Left renal pelvis (tissue), 4 donors: ENCODE measurements at places on chromosomes 2 and 18.

- DNase-seq = no peak
Observed at GRCh38 chr2:109209412-109209811, 80.4 kb downstream of the SH3RF3 start.

GRCh38 chr2:109726379-109727270 lies 67.5 kb upstream of the RGPD5 start:
- DNase-seq = no peak

- DNase-seq = no peak
Observed at GRCh38 chr2:239692362-239692851, 291.6 kb upstream of the HDAC4 start.

DNA sequence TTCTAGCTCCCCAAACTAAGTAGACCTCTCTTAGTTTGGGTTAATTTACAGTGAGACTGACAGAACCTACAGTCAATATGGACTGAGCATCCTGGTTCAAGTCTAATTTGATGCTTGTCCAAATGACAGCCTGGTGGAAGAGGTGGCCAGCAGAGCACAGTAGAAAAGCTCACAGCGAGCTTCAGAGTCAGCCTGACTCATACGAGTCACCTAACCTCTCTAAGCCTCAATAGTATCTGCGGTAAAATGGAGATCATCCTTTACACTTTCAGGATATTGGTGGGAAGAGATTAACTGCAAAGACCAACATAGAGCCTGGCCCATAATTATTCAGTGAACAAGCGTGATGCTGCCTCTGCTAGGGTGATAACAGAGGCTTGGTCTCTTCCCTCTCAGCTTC lies 54.5 kb downstream of the DOCK10 start:
- no peak for DNase-seq

DNA sequence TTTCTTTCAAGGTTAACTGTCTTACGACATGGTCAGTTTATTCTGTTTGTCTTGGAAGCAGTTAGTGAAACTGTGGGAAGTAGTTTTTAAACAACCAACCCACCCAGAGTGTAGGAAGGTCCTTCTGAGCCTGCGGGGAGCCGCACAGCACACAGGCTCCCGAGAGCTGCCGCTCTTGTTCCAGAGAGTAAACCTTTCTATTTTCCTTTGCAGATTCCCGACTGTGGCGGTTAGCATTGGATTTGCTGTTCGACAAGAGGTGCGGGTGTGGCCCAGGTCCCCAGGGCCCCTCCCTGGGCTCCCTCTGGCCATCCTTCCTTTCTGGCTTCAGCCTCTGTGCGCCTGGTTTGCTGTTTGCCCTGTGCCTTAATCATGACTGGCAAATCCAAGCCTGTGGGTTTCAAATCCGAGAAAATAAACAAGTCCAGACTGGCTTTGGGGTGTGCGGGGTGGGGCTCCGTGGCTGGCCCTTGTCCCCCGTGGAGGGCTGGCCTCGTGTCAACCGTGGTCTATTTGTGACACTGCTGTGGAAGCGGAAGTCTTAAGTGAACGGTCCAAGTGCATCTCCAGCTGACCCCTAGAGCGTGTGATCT lies 30.7 kb downstream of the IMPA2 start:
- no peak for DNase-seq

DNA sequence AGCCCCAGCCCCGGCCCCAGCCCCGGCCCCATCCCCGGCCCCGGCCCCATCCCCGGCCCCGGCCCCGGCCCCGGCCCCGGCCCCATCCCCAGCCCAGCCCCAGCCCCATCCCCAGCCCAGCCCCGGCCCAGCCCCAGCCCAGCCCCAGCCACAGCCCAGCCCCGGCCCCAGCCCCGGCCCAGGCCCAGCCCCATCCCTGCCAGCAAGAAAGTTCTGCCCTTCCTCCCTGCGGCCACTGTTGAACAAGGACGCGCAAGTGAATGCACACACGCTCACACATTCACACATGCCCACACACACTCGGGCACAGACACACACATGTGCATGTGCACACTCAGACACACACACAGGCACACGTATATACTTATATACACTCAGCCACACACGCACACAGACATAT lies 287.0 kb downstream of the NDUFA10 start:
- no peak for DNase-seq

- no peak for DNase-seq
Observed at GRCh38 chr2:11657646-11658045, 12.3 kb downstream of the NTSR2 start.

- DNase-seq = no peak
Observed at GRCh38 chr2:218458598-218458997, 39.7 kb downstream of the VIL1 start.

GRCh38 chr2:227817850-227818674 lies 4.4 kb downstream of the CCL20 start:
- DNase-seq = no peak

GRCh38 chr18:32553640-32554365 lies 83.1 kb upstream of the GAREM1 start:
- DNase-seq = no peak

DNA sequence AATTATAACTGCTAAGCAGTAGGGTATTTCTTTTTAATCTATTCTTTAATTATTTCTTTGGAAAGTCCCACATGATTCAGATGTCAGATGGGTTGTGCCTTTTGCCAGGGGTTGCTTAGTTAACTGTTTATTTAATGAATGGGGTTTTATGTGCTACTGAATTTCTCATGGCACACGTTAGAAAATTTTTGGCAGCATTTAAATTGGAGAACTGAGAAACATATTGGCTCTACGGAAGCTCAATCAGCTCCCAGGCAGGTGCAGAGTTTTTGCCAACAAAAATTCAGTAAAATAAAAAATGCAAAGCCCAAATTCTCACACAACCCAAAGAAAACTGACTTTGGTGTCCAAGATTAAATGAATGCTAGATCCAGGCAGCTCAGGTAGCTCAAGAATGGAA lies 467.2 kb downstream of the NRXN1 start:
- no peak for DNase-seq

- DNase-seq = no peak
Observed at GRCh38 chr2:18799397-18799796, 210.0 kb upstream of the NT5C1B start.

DNA sequence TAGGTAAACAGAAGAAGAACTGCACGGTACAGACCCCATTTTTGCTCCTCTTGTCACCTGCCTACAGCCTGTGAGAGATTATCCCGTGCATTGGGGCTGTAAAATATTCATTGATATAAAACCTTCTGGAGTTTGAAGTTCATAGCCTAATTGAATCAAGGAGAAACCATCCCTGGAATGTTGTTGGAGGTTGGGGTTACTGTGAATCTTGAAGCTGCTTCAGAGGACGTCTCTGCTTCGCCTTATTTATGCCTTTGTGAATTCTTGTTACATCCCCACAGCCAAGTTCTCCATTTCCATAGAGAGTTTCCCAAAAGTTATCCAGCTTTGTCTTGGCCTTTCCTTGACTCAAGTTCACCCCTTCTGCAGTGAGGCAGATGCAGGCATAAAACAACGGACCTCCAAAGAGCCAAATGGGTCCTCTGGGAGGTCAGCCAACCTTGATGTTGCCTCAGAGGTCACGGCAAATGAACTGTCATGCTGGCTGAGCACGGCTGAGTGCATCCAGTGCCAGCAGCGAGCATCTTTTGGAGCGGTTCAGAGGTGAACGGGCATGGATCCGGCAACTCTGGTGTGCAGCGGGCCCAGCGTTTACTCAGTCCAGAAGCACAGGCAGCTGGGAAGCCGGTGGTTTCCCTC lies 317.6 kb downstream of the PRKCE start:
- DNase-seq = no peak

GRCh38 chr2:222547083-222547482 lies 108.8 kb downstream of the FARSB start:
- DNase-seq = no peak

DNA sequence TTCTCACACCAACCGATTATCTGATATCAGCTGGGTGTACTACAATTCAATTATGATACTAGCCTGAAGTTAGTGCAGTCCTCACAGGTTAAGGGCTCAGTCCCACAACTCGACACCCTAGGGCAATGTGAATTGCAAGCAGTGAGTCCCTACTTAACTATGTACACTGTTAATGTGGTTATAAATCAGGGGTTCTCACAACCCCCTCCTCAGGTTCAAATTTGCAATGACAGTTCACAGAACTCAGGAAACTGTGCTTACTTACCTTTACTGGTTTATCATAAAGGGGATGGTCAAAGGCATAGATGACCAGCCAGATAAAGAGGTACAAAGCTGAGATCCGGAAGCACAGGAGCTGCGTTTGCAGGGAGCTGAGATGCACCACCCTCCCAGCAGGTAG lies 1379.1 kb upstream of the CDH2 start:
- no peak for DNase-seq

DNA sequence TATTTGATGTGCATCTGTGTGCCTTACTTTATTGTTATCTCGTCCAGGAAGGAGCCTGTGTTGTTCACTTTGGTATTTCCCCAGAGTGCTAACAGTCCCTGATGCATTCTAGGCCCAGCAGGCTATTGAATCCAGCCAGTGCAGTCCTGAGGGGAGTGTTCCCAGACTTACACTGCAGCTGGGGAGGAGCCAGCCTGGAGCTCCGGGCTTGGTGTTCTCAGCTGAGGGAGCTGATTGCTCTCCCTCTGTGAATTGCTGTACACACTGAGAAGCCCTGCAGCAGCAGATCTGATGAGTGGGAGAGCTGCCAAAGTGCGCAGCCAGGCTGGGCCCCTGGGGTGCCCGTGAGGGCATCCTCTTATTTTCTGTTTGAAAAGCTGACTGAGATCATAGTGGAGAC lies 159.2 kb downstream of the GALNT3 start:
- no peak for DNase-seq

- no peak for DNase-seq
Observed at GRCh38 chr18:41765460-41765859, 189.6 kb upstream of the PIK3C3 start.

DNA sequence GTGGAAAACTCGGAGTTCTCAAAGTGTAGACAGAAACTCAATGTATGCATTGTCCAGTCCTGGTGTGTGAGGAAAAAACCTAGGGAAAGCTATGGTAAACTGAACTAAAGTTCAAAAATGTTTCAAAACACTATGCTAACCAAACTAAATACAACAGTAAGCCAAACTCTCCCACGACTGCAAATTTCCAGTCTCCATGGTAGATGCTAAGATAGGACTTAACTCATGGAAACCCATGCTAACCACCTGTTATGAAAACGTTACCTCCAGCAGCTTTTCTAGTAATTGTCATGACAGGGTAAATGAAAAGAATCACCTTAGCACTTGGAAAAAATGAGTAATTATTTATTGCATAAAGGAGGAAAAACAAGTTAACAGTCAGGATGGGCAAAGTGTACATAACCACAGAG lies 135.7 kb upstream of the EPC2 start:
- no peak for DNase-seq

GRCh38 chr2:71285706-71286105 lies 45.9 kb upstream of the ZNF638 start:
- no peak for DNase-seq

DNA sequence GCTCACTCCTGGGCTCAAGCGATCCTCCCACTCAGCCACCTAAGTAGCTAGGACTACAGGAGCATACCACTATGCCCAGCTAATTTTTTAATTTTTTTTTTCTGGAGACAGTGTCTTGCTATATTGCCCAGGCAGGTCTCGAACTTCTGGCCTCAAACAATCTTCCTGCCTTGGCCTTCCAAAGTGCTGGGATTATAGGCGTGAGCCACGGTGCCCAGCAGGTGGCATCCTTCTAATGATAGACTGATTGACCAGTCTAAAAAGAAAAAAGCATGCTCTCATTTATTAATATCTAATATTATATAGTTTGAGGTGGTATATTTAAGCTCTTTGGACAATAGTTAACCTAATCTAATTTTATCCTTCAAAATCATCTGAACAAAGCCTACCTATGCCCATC lies 198.6 kb downstream of the CAMKMT start:
- DNase-seq = no peak

- no peak for DNase-seq
Observed at GRCh38 chr2:240833724-240834285, 13.8 kb upstream of the KIF1A start.

DNA sequence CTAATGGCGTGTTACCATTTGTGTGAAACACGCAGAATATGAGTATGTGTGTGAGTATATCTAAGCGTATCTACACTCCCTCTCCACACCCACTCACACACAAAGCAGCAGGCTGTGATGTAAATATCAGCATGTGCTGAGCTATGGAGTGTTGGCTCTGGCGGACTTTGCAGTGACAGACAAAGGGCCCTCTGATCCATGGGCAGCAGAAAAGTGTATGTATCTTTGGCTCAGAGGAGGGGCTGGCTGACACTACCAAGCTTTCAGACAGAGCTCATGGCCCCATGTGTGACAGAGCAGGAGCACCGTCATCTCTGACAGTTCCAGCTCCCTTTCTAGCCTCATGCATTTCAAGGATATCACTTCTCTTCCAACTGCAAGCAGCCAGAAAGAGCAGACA lies 57.2 kb upstream of the ASB18 start:
- no peak for DNase-seq

- no peak for DNase-seq
Observed at GRCh38 chr2:219661955-219662395, 34.5 kb downstream of the SLC4A3 start.

- DNase-seq = no peak
Observed at GRCh38 chr2:149200109-149200520, 130.3 kb upstream of the LYPD6 start.

- no peak for DNase-seq
Observed at GRCh38 chr2:15969214-15969613, 28.9 kb downstream of the MYCN start.

DNA sequence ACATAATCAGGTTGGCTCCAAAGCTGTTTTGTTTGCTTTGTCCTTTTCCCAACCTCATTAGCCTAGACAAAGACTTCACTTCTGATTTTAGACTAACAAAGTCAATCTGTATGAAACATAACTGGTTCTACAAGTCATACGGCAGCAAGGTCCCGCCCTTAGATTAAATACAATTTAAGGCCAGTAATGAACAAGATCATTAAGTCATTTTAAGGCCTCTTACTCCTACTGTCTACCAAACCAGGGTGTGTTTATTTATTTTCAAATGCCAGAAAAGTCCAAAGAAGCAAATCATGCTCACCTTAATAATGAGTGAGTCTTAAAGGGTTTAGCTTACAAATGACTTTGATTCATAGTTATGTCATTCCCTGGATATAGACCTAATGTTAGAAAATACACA lies 148.4 kb upstream of the ACVR2A start:
- DNase-seq = no peak

DNA sequence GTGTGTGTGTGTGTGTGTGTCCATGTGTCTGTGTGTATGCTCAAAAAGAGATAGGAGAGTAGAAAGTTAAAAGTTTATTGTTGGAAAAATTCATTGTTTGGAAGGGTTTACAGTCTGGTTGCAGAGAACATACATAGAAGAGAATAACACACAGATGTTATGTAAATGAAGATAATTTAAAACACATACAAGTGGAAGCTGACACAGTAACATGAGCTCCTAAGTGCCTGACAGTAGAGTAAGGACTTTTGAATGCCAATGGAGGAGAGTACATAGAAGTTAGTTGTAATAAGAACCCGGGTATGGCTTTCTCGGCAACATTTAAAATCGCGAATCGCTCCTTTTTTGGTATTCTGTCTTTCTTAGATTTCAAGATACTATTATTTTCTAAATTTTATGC lies 137.0 kb upstream of the FANCL start:
- no peak for DNase-seq

DNA sequence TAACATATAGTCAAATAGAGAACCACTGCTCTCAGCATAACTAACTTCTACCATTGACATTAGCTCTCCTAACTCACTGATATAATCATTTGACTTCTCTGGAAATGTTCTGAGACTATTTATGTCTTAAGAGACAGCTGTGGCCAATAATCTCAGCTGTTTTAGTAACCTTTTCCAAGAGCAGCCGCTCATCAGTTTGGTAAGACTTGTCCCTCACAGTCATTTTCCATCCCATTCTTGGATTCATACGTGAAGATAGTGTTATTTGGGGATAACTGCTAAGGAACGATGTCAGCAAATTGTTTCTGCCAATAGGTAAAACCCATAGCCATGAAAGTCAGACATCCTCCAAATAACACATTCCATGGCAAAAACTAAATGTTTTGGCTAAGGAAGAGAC lies 127.8 kb downstream of the LNPK start:
- no peak for DNase-seq
